Epithelial cell of prostate (primary cell): ENCODE measurements at places on chromosomes 12 and 14.
A peak's percentile ranks its signal among the peaks of the same experiment; 100 is the strongest.

GRCh38 chr14:36517242-36518030 lies 2.6 kb downstream of the NKX2-1 start:
- DNase-seq: no peak

DNA sequence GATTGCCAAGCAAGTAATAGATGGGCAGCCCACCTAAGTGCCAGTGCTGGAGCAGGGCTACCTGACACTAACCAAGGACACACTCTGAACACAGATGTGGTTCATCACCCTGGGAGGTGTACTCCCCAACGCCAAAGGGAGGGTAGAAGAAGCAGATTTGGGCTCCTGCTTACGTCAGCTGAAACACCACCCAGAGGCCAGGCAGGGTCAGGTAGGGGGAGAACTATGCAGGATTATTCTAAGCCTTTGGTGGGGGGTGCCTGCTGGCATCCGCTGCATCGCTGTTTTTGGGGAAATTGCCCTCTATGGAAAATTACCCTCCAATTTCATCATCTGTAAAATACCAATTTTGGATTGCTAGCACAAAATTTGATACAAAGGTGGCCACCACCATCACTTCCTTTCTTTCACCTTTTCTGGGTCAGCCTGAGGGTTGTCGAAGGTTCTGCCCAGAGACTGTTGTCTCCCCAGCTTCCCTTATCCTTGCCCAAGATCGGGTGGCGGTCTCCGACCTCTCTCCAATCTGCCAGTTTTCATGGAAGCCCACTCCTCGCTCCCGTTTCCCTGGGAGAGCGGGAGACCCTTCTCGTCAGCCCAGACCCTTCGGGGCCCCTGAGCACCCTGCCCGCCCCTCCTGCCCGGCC lies 535 bp downstream of the BIN2 start:
- DNase-seq: no peak

DNA sequence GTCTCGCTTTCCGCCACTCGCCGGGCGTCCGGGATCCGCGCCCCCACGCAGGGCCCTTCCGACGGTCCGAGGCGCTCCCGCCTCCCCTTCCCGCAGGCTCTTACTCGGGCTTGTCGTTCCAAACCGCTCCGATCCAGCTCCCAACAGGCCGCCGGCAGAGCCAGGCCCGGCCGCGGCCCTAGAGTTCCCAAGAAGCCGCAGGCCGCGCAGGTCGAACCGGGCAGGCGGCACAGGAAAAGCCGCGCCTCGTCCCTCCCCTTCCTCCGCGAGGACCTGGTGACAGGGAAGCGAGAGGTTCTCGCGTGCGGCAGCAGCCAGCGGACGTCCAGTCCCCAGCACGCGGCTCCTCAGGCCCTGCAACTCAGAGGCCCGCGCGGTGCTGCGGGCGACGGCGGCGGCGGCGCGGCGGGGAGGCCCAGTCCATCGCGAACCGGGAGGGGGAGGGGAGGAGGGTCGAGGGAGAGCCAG lies 272 bp downstream of the HECTD1 start:
- DNase-seq: peak; percentile 43

DNA sequence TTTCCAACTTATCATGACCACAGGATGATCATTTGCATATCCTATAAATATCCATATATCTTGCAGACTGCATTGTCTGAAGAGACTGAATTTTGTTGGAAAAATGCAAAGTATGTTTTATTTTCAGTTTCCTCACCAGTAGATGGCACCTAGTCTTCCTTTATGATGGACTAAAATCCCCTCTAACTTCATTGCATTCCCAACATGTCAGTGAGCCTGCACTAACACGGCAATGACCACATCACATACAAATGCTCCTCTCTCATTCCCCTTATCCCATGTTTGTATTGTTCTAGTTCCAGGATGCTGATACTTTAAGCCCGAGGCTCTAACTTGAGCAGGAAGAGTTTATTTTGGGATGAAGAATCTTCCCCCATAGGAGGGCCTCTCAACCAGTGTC lies 24.7 kb upstream of the MYBPC1 start:
- no peak for DNase-seq

- DNase-seq: no peak
Observed at GRCh38 chr12:27843714-27844245, 63.7 kb upstream of the MANSC4 start.

- no peak for DNase-seq
Observed at GRCh38 chr14:88983755-88984154, 159.3 kb downstream of the TTC8 start.

GRCh38 chr12:68498736-68499135 lies 112.0 kb upstream of the RAP1B start:
- no peak for DNase-seq
